ENCODE measurements at places on chromosomes 4 and X. TPM values are rescaled to one million over a fixed set of nuclear protein-coding genes. Genes with fewer than 3 reads are reported as not detected.

DNA sequence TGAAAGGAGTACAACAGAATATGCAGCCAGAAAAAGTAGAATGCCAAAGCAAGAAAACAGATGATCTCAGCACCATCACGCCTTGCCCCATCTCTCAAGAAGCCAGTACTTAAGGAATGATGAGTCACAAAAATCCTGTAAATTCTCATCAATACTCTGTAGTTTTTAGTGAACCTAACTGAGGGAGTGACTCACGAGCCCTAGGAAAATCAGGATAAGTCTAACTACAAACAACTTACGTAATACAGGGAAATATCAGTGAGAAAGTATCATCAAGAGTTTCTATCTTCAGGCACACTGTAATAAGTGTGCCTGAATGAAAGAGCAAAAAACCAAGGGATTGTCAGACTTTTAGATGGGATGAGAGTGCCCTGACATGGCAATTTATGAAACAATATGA is 644.4 kb downstream of the STPG2 start:
- no peak for DNase-seq

Gene NUDT11
- total RNA-seq, result 58.4 TPM

GRCh38 chr4:8904666-8905065 is 33.0 kb upstream of the HMX1 start:
- no peak for DNase-seq

DNA sequence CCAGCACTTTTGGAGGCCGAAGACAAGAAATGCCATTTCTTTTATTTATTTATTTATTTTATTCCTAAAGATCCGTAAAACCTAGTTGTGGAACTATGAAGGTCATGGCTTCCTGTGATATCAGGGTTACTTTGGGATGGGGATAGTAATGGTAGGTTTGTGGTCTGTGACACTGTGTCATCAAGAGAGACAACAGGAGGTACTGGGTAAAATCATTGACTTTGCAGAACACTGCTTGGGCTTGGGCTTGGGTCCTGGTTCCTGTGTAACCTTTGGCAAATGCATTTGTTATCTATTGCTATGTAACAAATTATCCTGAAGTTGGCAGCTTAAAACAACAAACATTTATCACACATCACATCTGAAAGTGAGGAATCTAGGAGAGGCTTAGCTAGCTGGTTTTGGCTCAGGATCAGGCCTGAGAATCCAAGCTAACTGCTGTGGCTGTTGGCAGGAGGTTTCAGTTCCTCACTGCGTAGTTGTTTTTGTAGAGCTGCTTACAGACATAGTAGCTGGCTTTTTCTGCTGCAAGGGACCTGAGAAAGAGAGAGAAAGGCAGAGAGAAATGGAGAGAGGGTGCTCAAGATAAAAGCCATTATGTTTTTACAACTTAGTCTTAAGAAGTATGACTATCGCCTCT is 576.4 kb upstream of the SLIT2 start:
- no peak for DNase-seq

Gene STPG2
- 0.06 TPM for total RNA-seq

DNA sequence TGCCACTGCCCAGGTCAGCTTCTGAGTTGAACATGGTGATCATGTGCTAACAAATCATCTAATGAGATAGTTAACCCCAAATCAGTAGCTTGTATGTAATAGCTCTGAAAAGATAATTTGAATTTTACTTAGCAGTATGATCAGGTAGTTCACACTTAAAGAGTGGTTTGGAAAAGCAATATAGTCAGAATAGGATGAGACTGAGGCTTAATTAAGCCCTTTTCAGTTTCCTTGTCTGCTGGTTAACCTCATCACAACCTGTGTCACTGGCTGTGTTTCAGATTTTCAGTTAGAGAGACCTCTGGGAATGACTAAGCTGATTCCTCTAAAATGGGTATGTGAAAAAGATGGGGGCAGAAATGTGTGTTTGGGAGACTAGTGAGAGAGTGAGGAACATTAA is 38.1 kb downstream of the GPR174 start:
- DNase-seq, result no peak

DNA sequence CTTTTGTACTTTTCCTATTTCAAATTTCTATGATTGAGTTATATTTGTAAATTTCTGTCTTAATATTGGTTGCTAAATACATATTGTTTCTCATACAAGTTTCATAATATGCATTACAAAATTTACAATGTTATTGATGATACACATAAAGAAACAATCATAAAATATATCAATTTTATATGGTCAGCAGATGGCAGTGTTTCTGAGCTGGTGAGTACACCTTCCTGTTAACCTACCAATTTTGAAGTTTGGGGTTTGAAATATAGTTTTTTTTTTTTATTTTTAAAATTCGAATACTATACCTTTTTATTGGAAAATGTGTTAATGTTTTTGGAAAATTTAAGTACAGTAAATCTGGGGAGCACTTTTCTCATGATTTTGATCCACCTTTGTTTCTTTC is 1953.1 kb upstream of the ADGRL3 start:
- DNase-seq, result no peak

DNA sequence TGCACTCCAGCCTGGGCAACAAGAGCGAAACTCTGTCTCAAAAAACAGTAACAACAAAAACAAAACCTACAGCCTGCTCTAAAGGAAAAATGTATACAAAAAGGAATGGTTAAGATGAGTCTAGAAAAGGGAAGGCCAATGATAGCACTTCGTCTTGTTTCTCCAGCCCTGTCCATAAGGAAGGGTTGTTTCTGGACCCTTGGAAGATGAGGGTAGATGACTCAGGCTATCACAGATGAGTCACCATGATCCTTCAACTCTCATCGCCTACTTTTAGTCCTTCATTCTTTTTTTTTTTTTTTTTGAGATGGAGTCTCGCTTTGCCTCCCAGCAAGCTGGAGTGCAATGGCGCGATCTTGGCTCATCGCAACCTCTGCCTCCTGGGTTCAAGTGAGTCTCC is 8.8 kb downstream of the PLA2G12A start:
- DNase-seq, result no peak

Gene ODAPH
- total RNA-seq, result not detected

Gene ITGB1BP2
- 0.99 TPM for total RNA-seq

Gene SCML2
- 27.8 TPM for total RNA-seq

- no peak for DNase-seq
Measured at GRCh38 chr4:7781993-7782392, 157.7 kb downstream of the AFAP1 start.
